ENCODE measurements at places on chromosomes 6 and 20.
A peak's percentile ranks its signal among the peaks of the same experiment; 100 is the strongest.

- no peak for DNase-seq
These were observed 248.9 kb downstream of the LRFN2 start for GRCh38 chr6:40338306-40338705.

GRCh38 chr6:106924694-106925523 is 49.6 kb downstream of the CD24 start:
- no peak for DNase-seq

GRCh38 chr20:47353239-47353691 is 3.2 kb downstream of the ZMYND8 start:
- no peak for DNase-seq

DNA sequence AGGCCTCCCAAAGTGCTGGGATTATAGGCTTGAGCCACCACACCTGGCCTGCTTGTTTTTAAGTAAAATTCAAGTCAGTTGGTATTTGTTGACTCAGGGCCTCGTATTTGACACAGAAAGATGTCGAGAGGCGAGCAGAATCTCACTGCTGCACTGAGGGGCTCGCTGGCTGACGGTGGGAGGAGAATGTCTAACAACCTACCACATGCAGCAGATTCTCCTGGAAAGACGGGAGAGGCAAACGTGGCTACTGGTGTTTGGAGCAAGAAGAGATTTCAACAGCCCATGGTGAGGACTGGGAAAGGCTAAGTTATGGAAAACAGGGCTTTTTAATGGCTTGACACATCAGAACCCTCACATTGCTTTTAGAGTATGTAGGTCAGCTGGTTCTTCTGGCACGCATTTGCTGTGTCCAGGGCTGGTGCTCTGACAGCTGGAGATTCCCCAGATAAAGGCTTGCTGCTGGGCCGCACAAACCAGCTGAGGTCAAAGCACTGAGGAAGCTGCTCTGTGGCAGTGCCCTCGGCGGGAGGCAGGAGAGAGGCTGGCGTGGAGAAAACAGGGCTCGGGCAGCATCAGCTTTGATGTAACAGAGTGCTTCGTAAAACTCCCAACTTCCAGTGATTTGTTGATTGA is 84.2 kb upstream of the FRMD1 start:
- DNase-seq: no peak

DNA sequence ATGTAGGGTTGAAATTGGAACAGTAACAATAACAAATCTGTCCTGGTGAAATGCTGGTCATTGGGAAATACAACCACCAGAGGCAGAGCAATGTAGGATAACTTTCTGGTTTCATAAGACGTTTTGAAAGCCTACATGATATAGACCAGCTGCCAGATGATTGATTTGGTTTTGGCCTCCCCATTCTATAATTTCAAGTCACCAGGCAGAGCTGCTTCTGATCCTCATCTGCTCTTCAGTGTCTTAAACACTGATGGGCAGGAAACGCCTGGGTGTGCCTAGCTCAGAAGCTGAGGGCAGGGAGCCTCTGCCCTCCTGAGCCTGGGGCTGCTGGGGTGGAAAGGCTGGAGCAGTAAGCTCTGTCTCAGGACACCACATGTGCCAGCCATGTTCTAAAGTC is 24.5 kb downstream of the DHX35 start:
- no peak for DNase-seq

DNA sequence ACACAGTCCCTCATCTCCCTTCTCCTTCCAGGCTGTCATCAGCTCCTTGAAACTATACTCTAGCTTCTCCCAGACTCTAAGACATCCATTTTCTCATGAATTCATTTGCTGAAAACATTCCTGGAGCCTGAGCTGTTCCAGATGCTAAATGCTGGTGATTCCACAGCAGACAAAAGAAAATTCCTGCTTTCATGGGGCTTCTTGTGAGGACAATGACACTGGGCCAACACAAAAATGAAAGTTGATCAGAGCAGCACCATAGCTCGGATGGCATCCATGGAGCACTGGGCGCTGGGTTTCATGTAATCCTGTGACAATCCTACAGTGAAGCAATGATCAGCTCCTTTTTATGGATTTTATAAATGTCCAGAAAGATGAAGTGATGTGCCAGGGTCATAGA is 47.4 kb upstream of the STX16 start:
- no peak for DNase-seq

DNA sequence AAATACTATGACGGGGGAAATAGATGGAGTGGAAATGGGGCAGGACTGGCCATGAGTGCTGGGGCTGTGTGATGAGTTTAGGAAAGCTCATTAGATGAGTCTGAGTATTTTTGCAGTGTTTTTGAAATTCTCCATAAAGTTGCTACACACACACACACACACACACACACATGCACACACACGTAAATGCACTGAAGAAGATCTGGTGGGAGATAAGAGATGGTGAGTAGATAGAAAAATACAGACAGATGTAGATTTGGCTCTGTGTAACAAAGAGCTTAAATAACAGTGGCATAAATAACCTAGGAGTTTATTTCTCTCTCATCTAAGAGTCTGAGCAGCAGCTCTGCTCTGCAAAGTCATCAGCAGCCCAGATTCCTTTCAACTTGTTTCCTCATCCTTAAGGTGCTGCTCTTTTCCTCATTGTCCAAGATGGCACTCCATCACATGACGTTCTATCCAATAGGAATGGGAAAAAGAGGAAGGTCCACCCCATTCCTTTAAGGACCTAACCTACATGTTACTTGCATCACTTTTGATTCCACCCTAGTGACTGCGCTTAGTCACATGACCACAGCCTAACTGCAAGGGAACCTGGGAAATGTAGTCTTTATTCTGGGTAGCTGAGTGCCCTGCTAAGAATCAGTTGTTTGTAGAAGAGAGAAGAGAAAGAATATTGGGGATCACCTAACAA is 76.4 kb downstream of the EYA2 start:
- peak; percentile 39 for DNase-seq

DNA sequence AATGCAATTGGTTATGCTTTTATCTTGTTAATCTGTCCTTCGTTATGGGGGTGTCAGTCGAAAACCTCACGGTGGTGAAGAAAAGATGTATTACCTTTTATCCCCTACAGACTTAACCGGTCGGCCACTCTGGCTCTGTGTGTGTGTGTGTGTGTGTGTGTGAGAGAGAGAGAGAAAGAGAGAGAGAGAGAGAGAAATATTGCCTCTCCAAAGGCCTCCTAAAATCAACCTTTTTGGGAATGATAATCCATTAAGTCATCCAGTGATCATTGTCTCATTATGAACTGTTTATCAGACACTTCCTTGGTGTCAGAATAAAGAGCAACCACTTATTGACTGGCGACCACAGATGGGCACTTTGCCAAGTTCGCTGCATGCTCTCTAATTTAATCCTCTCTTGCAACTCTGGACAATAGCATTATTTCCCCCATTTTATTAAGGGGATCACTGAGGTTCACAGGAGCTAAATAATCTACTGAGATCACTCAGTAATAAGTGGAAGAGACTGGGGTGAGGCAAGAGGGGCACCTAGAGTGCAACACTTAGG is 30.7 kb downstream of the SLC35D3 start:
- DNase-seq: no peak

- no peak for DNase-seq
These were observed 109.9 kb downstream of the MAP3K4 start for GRCh38 chr6:161101517-161101916.

DNA sequence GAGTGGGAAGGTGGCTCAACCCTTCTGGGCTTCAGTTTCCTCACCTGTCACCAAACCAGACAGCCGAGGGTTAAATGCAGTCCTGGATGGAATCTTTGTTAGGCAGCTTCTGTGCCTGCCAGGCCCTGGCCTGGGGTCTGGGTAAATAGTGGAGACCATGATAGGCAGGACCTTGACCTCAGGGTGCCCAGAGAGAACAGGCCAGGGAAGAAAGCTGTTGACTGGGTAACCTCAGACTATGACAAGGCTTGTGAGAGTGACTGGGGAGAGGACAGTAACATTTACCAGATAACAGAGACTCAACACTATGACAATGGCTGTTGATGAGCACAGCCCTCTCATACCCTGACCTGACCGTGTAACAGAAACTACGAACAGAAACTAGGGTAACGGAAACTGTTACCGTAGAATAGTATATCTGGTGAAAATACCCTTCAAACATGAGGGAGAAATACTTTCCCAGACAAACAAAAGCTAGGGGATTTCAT is 218.3 kb downstream of the PREX1 start:
- DNase-seq: no peak

DNA sequence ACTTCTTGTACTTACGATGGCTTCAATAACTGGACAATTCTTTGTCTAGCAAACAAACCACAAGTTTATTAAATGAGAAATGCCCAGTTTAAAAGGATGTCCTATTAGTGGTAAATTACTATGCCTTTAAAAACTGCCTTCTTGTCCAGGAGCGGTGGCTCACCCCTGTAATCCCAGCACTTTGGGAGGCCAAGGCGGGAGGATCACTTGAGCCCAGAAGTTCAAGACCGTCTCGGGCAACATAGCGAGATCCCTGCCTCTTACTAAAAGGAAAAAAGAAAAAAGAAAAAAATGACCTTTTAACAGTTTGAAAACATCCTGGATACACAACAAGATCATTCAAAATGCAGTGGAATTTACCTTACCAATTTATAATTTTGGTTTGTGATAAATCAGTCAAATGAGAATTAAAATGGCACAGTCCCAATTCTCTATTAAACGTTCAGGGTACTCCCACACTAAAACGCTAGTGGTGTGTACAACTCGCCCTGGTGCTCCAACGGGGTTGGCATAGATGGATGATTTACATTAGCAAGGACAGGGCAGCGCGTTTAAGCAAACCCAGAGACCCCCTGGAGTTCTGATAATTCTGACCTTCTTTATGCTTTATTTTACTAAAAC is 2.3 kb downstream of the ZBTB2 start:
- no peak for DNase-seq

DNA sequence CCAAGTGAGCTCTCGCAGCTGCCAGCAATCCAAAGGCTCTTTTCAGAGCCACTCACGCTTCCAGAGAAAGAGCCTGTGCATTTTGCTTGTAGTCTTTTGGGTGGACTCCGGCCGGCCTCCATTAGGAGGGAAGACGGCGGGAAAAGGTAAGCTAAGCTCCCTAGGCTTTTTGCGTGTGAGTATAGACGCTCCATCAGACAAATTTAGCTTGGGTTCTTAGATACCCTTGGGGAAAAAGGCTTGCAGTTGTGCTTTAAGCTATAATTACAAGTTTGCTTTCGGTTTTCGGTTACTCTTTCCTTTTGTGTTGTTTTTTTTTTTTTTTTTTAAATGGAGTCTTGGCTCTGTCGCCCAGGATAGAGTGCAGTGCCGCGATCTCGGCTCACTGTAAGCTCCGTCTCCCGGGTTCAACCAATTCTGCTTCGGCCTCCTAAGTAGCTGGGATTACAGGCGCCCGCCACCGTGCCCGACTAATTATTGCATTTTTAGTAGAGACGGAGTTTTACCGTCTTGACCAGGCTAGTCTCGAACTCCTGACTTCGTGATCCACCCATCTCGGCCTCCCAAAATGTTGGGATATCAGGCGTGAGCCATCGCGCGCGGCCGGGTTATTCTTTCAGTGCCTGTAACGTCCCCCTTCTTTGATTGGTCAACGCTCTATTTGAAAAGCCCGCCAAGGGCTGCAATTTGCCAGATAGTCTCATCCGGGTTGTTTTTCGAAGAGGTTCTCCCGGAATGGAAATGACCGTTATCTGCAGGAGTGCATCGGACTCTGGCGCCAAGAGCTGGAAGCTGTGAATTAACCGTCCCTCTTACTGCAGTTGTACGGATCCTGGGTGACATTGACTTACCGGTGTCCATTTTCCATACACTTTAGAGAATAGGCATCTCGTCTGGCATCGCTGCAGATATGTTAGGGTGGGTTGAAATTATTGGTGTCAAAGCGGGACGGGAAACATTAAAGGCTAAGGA is 18.1 kb downstream of the OR2B2 start:
- peak; percentile 92 for DNase-seq

- no peak for DNase-seq
These were observed 26.2 kb upstream of the SRF start for GRCh38 chr6:43144879-43145278.

DNA sequence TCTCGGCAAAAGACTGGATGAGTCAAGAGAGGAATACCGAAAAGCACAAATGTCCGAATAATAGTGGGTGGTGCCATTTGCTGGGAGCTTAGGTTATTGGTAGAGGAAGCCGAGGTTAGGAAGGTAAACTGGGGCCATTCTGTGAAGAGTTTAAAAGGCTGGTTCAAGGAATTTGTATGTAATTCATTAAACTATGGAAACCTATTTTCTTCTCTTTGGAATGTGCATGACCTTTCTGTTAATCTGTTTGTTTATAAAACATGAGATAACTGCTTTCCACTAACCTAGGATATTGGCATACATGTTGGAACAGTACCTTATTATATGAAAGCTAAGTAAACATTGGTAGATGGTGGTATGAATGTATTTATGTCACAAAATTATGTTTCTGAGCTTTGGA is 71.8 kb downstream of the LCA5 start:
- no peak for DNase-seq

DNA sequence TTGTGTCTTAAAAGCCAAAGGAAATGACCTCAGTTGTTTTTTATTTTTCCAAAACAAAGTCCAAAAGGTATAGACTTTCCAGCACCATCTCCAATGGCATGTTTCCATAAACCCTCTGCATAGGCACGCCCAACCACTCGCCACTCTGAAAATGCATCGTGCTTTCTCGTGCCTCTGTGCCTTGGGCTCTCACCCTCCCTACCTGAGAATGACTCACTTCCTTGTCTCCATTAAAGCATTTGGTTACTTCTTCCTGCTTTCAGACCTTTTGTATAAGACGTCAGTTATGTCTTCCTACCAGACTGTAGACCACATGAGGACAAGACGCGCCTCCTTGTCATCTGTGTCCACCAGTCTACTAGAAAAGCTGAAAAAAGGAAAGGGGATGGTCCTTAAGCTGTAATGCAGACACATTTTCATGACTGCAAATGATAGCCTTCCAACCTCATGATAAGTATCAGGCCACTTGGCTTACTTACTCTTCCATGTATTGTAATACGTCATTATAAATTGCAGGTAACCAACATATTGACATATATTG is 61.2 kb upstream of the CDYL start:
- no peak for DNase-seq

DNA sequence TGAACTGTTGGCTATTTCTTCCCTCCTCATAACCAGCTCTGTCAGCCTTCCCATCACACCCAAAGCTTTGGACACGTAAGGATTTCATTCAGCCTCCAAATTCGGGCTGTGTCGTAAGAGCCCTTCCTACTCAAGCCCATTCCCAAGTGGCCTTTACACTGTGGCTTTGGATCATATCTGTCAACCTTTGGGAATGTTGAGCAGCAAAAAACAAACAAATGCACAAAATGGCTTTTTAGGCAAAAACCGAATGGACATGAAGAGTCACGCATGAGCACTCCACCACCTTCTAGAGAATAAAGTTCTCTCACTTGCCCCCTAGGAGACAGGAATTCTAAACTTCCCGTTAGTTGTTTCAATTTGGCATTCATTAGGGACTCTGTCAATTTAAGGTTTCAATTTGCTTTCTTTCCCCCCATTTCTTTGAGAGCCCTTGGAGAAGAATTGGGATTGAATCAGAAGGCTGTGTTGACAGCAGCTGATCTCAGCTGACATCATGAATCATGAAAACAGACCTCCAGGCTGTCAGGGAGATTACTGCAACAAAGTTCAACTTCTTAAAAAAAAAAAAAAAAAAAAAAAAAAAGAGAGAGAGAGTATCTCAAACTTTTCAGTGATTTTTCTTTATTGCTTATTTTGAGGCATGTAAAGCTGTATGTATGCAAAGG is 110.3 kb downstream of the BCAS1 start:
- DNase-seq: no peak

Data from SW 1271 (cell line).